A549 treated with dexamethasone at 1 μM for 4 hours (cell line): ENCODE measurements at places on chromosomes 3 and 15. TPM values are rescaled to one million over a fixed set of nuclear protein-coding genes. Genes with fewer than 3 reads are reported as not detected.

Gene SPESP1
- not detected in 5 replicates for total RNA-seq

Gene GOLGA6L9
- 1.4 to 2.2 TPM (median 2.1 TPM) in 5 replicates for total RNA-seq

Gene LXN
- total RNA-seq, result 48.3 to 59.8 TPM (median 53.1 TPM) in 5 replicates

Gene CLRN1
- total RNA-seq, result not detected in 5 replicates

Gene COMMD2
- total RNA-seq, result 30.5 to 36.1 TPM (median 34.4 TPM) in 5 replicates

Gene EPHB1
- 0.07 to 0.24 TPM (median 0.09 TPM) in 4 of 5 replicates, not detected in the other for total RNA-seq

Gene IL17RD
- total RNA-seq, result 0.62 to 1.3 TPM (median 1.2 TPM) in 5 replicates

Gene KLF15
- total RNA-seq, result 1.0 to 1.7 TPM (median 1.2 TPM) in 5 replicates

Gene CLDN16
- total RNA-seq, result 0.06 to 0.10 TPM (median 0.08 TPM) in 4 of 5 replicates, not detected in the other

Gene GHSR
- not detected in 5 replicates for total RNA-seq

Gene ANKUB1
- not detected in 5 replicates for total RNA-seq

Gene DPPA2
- 0.06 TPM in 1 of 5 replicates, not detected in the others for total RNA-seq

Gene TTLL3
- 4.7 to 6.7 TPM (median 6.5 TPM) in 5 replicates for total RNA-seq

Gene SPATA12
- total RNA-seq, result 0.26 to 0.38 TPM (median 0.32 TPM) in 5 replicates
